ENCODE measurements at places on chromosomes 11 and 22. TPM values are rescaled to one million over a fixed set of nuclear protein-coding genes. Genes with fewer than 3 reads are reported as not detected.

The P2RY6 gene
- 1.2 TPM for polyA plus RNA-seq

The RAG2 gene
- 1.3 TPM for polyA plus RNA-seq

The SCUBE1 gene
- polyA plus RNA-seq = 4.4 TPM

The DGCR6 gene
- 13.6 TPM for polyA plus RNA-seq

The CRYBA4 gene
- polyA plus RNA-seq = not detected

The OR8G5 gene
- polyA plus RNA-seq = not detected

The NCAM1 gene
- polyA plus RNA-seq = 77.8 TPM

The OR2AG1 gene
- not detected for polyA plus RNA-seq

The UBASH3B gene
- 8.0 TPM for polyA plus RNA-seq

The TPST2 gene
- polyA plus RNA-seq = 29.8 TPM

The TMPRSS4 gene
- polyA plus RNA-seq = 30.3 TPM

The CHADL gene
- polyA plus RNA-seq = 4.3 TPM

The PATE4 gene
- not detected for polyA plus RNA-seq

The SAA1 gene
- polyA plus RNA-seq = not detected

The ZBTB16 gene
- polyA plus RNA-seq = 1.3 TPM

The FGF3 gene
- polyA plus RNA-seq = not detected

The CDC42EP2 gene
- polyA plus RNA-seq = 18.6 TPM

The P2RX6 gene
- 1.3 TPM for polyA plus RNA-seq

The RIMBP3B gene
- polyA plus RNA-seq = 0.07 TPM

The OSBPL5 gene
- polyA plus RNA-seq = 25.1 TPM

DNA sequence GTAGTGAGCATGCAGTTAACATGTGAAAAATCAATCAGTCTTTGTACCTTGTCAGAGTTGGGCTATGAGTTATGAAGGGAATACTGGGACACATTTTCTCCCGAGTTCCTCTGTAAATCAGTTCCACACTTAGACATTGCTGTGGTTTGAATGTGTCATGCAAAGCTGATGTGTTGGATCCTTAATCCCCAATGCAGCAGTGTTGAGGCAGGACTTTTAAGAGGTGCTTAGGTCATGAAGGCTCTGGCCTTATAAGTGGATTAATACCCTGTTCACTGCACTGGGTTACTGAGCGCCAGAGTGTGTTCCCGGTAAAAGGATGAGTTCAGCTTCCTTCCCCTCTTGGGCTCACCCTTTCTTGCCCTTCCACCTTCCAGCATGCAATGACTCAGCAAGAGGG is 742.1 kb upstream of the TENM4 start:
- DNase-seq = no peak

GRCh38 chr11:26219183-26220117 is 112.5 kb upstream of the ANO3 start:
- DNase-seq = no peak

GRCh38 chr11:21893565-21893867 is 299.4 kb upstream of the ANO5 start:
- no peak for DNase-seq

DNA sequence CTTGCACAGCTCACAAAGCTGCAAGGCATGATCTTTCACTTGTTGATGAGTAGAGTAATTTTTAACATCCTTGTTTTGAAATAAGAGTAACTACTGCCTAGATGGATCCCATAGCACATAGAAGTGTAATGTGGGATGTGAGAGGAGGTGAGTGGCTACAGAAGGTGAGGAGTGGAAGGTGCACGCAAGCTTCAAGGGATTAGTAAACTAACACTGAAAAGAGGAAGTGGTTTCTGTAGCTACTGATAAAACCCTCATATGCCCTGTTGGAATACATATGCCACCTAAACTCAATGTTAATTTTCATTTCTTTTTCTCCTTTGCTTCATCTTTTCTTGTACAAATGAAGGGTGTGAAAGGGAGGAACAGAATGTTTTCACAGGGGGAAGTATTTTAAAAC is 22.0 kb upstream of the CTSC start:
- no peak for DNase-seq

- no peak for DNase-seq
Observed at GRCh38 chr22:32528316-32528715, 53.7 kb downstream of the FBXO7 start.

DNA sequence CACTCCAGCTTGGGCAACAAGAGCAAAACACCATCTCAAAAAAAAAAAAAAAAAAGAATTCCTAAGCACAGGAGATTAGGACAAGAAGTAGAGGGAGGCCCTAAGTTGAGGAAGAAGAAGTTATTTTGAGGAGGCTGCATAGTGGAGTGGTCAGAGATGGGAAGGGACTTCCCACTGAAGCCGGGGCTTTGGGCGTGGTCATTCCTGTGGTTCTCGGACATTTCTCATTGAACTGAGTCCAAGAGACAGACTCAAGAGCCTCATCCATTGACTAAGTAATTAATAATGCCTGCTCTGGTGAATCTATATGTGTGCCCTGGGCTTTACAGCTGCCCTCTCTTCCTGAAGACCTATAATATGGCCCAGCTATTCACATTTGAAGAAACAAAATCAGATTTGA is 53.2 kb upstream of the FTH1 start:
- no peak for DNase-seq

GRCh38 chr11:7924536-7924935 is 6.5 kb downstream of the OR10A6 start:
- no peak for DNase-seq

GRCh38 chr11:123206791-123207434 is 11.9 kb upstream of the CLMP start:
- no peak for DNase-seq

- DNase-seq = no peak
Observed at GRCh38 chr11:101470881-101471520, 112.8 kb downstream of the TRPC6 start.

GRCh38 chr11:72740060-72740424 is 12.2 kb downstream of the ARAP1 start:
- no peak for DNase-seq

DNA sequence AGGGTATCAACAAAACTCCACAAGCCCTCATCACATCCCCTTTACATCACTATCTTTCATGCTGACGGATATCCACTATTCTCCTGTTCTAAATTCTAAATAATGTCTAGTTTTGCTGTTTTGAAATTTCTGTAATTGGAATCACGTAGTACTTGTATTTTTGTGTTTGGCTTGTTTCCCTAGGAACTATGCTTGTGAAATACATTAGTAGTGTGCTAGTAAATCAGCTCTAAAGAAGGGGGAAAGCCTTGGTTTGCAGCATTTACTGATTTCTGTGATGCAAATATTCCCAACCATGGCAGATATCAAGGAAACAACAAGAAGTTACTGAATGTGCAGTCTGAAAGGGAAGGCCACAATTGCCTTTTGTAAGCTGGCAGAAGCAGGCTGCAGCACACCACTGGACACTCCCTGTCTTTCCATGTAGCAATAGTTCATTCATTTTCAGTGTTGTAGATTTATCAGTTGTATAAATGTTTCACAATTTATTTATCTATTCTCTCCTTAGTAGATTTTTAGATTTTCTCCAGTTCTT is 4.7 kb upstream of the FOLH1 start:
- DNase-seq = no peak

- no peak for DNase-seq
Observed at GRCh38 chr11:78163828-78164227, 24.4 kb upstream of the ALG8 start.

GRCh38 chr11:70751142-70751734 is 352.9 kb downstream of the CTTN start:
- DNase-seq = no peak

DNA sequence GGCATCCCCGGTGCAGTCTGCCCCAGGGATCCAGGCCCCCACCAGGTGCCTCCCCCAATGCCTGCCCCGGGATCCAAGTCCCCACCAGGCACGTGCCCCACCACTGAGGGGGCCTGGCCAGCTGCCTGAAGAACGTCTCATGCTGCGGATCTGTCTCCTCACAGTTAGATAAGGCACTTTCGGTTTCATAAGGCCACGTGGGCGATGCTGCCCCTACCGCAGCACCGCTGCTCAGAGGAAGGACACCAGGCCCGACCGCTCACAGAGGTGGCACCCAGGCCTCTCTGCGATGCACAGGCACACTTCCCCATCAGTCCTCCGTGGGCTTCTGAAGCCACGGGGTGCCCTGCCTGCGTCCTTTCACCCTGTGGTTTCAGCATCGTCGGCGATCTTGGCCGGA is 68.1 kb upstream of the BID start:
- DNase-seq = no peak

- DNase-seq = no peak
Observed at GRCh38 chr11:92852946-92853345, 116.5 kb upstream of the MTNR1B start.

DNA sequence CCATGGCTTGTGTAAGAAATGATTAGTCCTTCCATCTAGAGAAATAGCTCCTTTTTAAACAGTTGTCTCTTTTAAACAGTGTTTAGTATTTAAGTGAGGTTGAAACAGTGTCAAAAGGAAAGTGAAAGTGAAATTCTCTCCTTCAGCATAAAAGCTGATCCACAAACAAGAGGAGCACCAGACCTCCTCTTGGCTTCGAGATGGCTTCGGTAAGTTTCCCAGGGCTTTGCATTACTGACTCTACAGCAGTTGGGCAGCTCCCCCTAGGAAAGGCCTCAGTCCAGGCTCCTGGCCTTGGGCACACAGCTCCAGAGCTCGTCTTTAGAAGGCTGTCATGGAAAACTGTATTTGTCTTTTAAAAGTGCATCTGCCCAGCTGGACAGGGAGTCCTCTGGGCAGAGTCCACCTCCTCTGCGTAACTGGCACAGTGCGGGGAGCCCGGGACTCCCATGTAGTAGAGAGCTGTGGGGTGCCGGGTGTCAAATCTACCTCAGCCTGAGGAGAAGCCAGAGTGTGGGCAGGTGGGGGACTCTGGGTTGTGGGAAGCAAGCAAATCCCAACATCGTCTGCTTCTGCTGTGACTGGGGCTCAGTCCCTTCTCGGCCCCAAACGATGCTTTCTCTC is at the start of gene PLAAT4:
Gene PLAAT4 (plus strand): TSS at position 140 of the 624 bp plus-strand sequence. CDS start 61 bp downstream, at position 201.
- peak; percentile 39 for DNase-seq

- DNase-seq = no peak
Observed at GRCh38 chr11:105367129-105367528, 227.6 kb upstream of the CARD18 start.

- DNase-seq = peak; percentile 8
Observed at GRCh38 chr11:118353084-118353710, 6.2 kb upstream of the UBE4A start.

- DNase-seq = no peak
Observed at GRCh38 chr11:74462631-74463030, 4.7 kb downstream of the KCNE3 start.

- DNase-seq = peak; percentile 10
Observed at GRCh38 chr11:92941676-92942571, 27.5 kb upstream of the MTNR1B start.

DNA sequence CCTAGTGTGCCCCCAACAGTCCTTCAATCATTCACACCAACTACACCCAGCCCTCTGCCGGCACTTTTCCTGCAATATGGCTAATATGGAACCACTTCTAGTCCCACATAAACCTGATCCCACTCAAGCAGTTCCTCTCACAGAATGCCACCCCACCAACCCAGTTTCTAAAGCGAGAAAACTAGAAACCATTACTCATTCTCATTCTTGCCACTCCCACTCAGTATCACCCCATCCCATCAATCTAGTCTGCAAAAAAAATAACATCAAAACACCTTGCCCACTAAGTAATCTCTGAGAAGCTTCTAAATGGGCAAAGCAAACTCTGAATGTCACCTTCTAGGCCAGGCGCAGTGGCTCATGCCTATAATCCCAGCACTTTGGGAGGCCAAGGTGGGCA is 17.9 kb downstream of the NAP1L4 start:
- DNase-seq = no peak

GRCh38 chr22:26267856-26268255 is 98.6 kb downstream of the SEZ6L start:
- no peak for DNase-seq

GRCh38 chr11:36265793-36266628 is 23.2 kb downstream of the COMMD9 start:
- peak; percentile 50 for DNase-seq

DNA sequence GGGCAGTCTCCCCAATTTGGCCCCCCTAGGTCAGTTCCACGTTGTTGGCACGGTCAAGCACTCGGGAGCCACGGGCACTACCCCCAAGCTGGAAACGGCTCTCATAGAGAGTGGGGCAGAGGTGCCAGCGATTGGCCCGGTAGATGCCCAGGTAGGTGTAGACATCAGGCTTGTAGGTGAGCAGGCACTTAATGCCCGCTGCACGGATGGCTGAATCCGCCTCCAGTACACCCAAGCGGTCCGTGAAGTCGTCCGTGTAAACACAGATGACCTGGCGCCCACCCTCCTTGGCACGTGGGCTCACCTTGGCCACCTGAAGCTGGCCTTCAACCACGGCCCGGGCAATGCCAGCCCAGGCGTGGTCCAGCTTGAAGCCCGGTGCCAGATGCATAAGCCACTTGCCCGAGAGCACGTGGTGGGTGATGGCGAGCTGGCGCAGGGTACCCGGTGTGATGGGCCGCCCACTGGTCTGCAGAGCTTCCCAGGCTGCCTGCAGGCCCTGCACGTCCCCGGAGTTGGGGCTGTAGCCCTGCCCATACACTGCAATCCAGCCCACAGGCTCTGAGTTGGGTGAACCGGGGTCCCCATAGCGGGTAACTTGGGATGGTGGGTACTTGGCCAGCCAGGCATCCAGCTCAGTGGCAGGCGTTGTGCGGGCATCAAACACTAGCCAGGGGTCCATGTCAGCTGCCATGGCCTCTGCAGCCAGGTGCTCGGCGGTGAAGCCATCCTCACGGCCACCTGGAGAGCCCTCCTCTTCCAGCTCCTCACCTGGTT is 1.2 kb downstream of the C11orf68 start:
- DNase-seq = no peak

GRCh38 chr11:102489186-102490145 is 36.9 kb upstream of the TMEM123 start:
- no peak for DNase-seq

GRCh38 chr11:45481026-45481425 is 184.4 kb downstream of the CHST1 start:
- DNase-seq = no peak
